ENCODE measurements at places on chromosomes 12 and 14.

- DNase-seq, result no peak
These were observed 1.0 kb downstream of the ELK3 start for GRCh38 chr12:96194971-96195844.

DNA sequence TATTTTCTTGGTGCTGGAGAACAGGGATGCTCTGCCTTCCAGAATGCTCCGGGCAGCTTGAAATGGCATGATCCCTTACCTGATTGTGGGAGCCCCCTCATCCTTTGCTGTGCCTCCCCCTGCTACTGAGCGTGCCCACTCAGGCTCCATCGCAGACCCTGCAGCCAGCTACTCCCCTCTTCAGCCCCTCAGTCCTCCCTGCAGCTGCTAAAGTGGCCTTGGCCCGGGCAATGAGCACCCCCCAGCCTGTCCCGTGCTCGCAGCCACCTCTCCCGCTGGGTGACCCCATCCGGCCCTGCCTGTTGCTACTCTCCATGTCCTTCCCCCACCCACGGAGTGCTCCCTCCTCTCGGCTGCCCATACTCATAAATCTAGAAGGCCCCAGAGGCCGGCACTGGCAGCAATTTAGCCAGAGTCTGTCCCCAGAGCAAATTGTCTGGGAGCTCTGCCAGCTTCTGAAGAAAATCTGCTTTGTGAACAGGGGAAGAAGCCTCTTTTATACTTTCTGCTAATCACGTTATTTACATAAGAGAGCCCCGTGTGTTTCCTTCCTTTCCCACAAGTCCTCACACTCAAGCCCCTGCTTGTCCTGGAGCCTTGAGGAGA, 143.7 kb upstream of the FRMD6 start:
- DNase-seq, result no peak

DNA sequence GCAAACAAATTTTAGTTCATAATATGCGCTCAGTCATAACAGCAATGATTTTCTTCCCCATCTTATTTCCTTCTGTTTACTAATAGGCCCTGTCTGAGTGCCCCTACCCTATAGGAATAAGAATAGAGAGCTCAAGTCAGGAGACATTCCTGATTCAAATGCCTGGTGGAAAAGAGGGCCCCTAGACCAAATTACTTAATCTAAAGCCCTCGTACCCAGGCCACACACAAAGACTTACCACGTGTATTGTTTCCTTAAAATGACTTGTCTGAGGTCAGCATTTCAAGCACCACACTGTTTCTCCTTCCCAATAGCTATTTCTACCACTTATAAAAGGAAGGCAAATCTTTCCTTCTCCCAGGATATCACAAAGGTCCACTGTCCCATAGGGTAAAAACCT, 314.9 kb upstream of the TMTC1 start:
- DNase-seq, result no peak

DNA sequence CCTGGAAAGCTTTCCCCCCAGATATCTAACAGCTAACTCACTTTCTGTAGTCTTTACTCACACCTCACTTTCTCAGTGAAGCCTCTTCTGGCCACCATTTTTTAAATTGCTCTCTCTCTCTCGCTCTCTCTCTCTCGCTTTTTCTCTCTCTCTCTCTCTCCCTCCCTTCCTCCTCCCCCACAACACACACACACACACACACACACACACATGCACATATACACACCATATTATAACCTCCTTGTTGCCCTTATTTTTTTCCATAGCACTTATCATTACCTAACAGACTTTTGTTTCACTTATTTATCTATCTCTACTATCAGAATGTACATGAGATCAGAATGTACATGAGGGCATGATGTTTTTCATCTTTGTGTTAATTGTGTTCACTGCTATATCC, 156.8 kb downstream of the DUSP6 start:
- no peak for DNase-seq

GRCh38 chr12:18320036-18320617, 58.8 kb downstream of the PIK3C2G start:
- DNase-seq, result no peak

- DNase-seq, result no peak
These were observed 49.3 kb upstream of the DIO2 start for GRCh38 chr14:80260645-80261044.

- peak; percentile 57 for DNase-seq
These were observed 60.0 kb downstream of the MYF5 start for GRCh38 chr12:80776706-80777105.

- DNase-seq, result no peak
These were observed 156.7 kb downstream of the CEP128 start for GRCh38 chr14:80784820-80785219.

GRCh38 chr12:75308279-75308678, 21.8 kb downstream of the CAPS2 start:
- DNase-seq, result no peak

DNA sequence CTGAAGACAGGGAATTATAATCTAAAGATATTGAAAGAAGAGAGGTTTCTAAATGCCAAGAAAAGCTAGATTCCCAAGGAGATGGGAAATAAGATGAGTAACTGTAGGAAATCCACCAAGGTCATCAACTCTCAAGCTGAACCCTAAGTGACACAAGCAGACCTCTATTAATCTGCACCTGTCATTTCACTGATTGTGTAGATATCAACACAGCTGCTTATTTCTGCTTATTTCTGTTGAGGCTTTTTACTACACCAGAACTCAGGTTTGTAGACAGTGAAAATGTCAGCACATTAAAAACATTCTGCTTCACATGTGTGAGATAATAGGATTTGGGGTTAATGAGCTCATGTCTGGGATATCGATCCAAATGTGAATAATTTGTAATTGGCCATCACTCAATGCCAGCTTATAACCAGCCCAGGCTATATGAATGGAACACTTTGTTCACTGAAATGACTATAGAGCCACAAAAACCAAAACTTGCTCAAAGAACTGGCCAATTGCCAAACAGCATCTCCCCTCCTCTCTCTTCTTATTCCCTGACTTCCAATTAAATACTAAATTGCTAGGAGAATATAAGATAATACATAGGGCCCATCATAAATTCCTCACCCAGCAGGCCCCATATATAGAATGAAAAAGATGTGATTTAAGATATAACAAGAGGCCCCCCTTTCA, 188.7 kb upstream of the ARID2 start:
- no peak for DNase-seq

GRCh38 chr14:52902971-52903619, 47.8 kb downstream of the FERMT2 start:
- no peak for DNase-seq

GRCh38 chr12:114473717-114474116, 67.8 kb upstream of the TBX5 start:
- no peak for DNase-seq

- no peak for DNase-seq
These were observed 8.3 kb downstream of the BMAL2 start for GRCh38 chr12:27340971-27341370.

- peak; percentile 2 for DNase-seq
These were observed 77.9 kb downstream of the SPATA7 start for GRCh38 chr14:88463318-88463717.

DNA sequence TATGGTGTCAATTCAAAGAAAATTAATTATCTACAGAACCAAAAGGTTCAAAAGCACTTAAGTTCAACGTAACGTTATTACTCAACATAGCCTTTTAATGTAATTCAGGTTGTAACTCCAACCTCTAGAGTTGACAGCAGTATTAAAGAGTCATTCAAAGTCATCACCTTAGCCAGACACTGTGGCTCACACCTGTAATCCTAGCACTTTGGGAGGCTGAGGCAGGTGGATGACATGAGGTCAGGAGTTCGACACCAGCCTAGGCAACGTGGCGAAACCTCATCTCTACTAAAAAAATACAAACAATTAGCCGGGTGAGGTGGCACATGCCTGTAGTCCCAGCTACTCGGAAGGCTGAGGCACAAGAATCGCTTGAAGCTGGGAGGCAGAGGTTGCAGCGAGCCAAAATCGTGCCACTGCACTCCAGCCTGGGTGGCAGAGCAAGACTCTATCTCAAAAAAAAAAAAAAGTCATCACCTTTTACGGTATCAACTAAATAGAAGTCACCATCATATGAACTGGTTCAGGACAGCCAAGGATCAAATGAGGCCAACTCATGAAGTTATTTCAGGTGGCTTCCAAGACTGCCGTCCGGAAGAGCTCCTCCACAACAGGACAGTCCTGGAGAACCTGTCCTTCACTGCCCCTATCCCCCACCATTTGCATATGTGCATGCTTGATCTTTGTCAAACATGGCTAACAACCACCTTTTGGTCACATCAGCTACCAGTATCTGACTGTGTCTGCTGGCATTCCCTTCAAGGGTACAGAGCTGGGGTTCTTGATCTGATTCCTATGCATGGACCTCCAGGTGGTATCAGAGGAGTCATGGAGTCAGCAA, 4.2 kb downstream of the PPTC7 start:
- DNase-seq, result no peak

GRCh38 chr14:92961567-92961855, 38.6 kb downstream of the CHGA start:
- no peak for DNase-seq

DNA sequence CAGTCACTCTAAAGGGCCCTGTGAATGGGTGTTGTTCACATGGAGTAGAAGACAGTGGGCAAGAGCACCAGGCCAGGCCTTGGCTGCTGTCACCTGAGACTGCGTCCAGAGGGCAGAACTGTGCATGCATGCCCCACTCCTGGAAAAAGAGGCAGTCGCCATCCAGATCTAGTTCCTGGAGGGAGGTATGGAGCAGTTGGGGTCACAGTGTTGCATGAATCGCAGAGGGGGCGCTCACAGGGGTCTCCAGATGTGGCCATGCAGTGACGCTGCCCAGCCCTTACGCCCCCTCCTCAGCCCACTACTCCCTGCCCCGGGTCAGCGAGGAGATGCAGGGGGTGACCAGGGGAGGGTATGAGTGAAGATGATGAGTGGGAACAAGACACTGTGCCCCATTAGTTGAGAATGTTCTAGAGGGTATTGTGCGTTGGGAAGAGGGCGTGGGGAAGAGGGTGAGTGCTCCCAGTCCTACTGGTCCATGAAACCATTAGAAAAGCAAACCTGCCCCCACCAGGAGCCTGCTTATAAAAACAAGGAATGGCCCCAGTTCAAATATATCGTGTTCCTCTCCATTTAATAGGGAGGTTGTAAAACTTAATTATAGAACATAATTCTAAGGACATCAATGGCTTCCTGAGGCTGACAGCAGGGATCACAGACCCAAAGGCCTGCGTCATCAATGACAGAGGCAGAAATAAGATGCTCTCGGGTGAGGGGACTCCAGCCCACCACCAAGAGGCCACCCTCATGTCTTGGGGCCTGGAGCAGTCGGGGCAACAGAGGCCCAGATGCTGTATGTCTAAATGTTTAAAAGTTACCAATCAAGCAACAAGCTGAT, 32.2 kb upstream of the BCL7A start:
- DNase-seq, result no peak

DNA sequence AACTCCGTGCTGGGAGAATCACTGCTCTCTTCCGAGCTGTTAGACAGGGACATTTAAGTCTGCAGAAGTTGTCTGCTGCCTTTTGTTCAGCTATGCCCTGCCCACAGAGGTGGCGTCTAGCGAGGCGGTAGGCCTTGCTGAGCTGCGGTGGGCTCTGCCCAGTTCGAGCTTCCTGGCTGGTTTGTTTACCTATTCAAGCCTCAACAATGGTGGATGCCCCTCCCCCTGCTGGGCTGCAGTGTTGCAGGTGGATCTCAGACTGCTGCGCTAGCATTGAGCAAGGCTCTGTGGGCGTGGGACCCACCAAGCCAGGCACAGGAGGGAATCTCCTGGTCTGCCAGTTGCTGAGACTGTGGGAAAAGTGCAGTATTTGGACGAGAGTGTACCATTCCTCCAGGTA, 43.7 kb downstream of the GPR137C start:
- DNase-seq, result no peak

DNA sequence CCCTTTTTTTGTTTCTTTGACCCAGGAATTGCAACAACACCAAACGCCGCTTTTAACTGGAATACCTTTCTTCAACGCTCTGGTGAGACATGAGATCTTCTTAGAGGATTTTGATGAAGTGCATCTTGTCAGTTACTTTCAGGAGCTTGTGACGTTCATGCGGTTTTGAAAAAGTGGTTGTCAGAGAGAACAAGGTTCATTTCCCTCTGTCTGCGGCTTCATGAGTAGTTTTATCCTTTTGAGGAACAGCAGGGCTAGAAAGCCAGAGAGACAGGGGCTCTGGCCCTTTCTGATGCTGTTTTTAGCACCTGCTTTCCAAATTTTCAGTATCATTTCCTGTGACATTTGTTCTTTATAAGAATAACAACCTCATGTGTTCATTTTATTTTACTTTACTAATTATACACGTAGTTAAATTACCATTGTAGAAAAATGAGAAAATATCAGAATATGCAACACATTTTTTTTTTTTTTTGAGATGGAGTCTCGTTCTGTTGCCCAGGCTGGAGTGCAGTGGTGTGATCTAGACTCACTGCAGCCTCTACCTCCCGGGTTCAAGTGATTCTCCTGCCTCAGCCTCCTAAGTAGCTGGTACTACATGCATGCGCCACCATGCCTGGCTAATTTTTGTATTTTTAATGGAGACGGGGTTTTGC, 61.8 kb downstream of the GLT1D1 start:
- DNase-seq, result no peak

DNA sequence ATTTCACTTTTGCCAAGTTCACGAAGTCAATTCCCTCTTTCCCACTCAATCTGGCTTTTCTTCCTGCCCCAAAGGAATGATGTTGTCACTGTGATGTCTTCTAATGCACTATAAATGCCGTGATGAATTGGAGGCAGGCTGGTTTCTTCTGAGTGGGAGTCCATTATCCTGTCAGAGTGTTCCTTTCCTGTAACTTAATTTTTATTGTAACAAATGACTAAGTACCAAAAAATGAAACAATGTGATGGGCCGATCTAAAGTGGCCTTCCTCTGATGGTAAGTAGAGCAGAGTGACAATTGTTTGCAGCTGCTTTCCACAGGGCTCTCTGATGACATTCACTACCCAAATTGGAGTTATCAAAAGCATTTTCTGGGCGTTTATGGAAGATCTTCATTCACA, 22.2 kb downstream of the TMEM30B start:
- no peak for DNase-seq

GRCh38 chr14:96501217-96501739, 904 bp upstream of the PAPOLA start:
- DNase-seq, result no peak

GRCh38 chr14:72844524-72844923, 49.4 kb downstream of the DPF3 start:
- DNase-seq, result no peak

GRCh38 chr14:35352274-35353233, 52.0 kb downstream of the NFKBIA start:
- DNase-seq, result no peak

DNA sequence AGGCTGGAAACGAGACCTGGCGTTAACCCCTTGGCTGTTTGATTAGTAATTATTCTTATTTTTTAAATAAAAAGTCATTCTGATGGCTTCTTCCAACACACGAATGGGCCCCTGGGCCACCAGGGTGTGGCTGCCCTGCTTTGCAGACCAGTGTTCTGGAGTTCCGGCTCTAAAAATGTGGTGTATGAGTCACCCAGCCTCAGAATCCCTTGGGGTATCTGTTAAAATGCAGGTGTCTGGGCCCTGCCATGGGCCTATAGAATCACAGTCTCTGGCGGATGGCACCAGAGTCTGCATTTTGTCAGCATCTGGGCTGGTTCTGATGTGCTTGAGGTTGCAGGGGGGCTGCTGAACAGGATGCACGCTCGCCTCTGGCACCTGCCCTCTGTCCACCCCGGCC, 2.5 kb upstream of the PSMC1 start:
- DNase-seq, result no peak

GRCh38 chr12:73632191-73632590, 905.4 kb upstream of the ATXN7L3B start:
- DNase-seq, result no peak
